ENCODE measurements at places on chromosomes 13 and 19.

GRCh38 chr19:42284591-42285341 is 15.7 kb downstream of the CIC start:
- DNase-seq: no peak

DNA sequence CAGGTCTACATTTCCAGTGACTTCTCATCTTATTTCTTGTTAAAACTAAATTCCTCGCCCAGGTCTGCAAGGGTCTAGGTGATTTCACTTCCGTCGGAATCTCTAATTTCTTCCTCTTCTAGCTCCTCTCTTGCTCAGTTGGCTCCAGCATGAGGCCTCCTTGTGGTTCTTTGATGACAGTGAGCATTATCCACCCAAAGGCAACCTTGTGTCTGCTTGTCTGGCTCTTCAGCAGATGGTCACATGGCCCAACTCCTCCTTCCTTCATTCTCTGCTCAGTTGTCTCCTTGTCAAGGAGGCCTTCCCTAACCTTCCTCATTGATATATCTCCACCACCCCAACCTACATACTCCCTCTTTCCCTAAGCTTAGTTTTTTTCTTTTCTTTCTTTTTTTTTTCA is 1391.4 kb downstream of the EFNB2 start:
- DNase-seq: no peak

GRCh38 chr13:58160980-58161379 is 529.4 kb downstream of the PCDH17 start:
- DNase-seq: no peak

DNA sequence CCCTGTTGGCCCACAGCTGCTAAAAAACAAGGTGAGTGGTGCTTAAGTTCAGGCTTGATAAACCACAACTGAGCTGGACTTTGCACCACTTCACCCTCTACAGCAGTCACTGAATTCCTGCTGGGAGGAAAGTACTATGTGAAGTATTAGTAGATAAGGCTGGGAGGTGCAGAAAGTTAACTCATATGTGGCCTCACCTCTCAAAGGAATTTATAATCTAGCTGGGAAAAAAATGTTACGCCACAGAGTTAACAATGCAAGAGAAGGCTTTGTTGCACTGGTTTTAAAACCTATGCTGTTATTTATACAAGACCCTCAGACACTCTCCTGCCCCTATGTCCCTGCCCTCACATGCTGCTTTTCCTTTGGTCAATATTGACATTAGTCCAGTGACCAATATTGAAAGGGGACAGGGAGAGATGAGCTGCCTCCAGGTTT is 60.9 kb downstream of the LIG4 start:
- no peak for DNase-seq

- DNase-seq: no peak
These were observed 467.3 kb downstream of the TSHZ3 start for GRCh38 chr19:30881930-30882329.

GRCh38 chr19:36081894-36082293 is 27.2 kb downstream of the WDR62 start:
- DNase-seq: no peak

DNA sequence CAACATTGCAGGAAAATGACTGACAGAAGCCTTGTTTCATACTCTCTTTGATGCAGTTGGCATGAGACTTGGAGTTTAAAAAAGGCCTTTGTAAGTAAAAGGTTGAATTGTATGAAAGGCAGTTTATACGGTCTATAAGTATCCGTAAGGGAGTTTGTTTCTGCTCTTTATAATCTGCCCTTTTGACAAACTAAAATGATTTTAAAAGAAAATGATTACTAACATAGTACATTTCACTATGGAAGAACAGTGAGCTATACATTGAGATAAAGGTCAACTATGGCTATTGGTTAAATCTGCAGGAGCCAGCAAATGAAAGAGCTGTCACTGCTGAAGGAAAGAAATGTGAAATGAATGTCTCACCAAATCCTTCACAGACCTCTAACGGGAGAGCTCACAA is 296.1 kb upstream of the SLITRK6 start:
- DNase-seq: no peak

DNA sequence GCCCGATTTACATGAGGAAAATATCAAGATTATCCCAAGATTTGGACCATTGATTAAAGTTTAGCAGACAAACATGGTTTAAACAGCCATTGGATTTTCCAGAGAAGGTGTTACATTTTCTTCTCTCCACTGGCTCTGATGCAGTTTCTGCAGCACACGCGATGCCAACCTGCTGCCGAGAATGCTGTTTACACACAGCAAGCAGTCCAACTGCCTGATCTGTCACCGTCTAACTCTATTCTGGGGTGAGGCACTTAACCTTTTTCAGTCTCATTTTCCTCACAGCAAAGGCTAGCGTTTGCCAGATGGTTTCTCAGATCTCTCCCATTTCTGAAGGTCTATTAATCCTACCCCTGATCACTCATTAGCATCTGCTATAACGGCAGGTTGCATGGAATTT is 763.5 kb upstream of the GPC6 start:
- no peak for DNase-seq

DNA sequence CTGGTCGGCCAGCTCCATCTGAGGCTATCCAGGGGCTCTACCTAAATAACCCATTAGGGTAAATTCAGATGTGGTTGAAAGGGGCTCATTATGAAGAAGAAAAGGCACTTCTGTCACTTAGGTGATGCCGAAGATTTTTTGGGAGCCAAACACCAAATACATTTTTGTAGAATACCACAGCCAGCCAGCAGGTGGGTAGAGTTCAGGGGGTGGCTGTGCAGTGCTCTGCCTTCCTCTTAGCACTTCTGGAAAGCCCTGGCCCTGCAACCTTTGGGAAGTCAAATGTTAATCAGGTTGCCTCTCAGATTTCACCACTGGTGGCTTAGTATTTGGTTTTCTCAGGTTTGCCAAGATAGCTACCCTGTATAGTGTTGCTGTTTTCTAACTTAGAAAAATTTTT is 18.5 kb upstream of the GPR18 start:
- DNase-seq: no peak
